ENCODE measurements at places on chromosomes 12 and 14. TPM values are rescaled to one million over a fixed set of nuclear protein-coding genes. Genes with fewer than 3 reads are reported as not detected.

GYS2 gene
- total RNA-seq: not detected

CCDC77 gene
- total RNA-seq: 29.7 TPM

NRDE2 gene
- 13.5 TPM for total RNA-seq

ACVRL1 gene
- total RNA-seq: 0.64 TPM

NANOG gene
- total RNA-seq: 330 TPM

BEST3 gene
- total RNA-seq: not detected

MAP3K9 gene
- total RNA-seq: 28.0 TPM

KITLG gene
- 8.1 TPM for total RNA-seq
